AG09319 (cell line): ENCODE measurements at places on chromosomes 7 and 10.
A peak's percentile ranks its signal among the peaks of the same experiment; 100 is the strongest.

DNA sequence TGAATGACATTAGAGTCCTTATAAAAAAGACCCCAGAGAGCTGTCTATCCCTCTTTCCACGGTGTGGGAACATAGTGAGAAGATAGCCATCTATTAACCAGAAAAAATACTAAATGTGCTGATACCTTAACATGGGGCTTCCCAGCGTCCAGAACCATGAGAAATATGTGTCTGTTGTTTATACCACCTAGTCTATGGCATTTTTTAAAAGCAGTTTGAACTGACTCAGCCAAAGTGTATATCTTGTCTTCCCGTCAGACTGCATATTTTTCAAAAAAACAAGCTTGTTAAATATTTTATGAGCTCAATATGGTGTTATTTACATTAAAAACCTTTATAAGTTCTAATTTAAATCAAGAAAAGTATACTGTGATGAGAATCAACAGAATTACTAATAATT, 255.3 kb downstream of the HGF start:
- DNase-seq: no peak

GRCh38 chr7:27576360-27576944, 86.2 kb downstream of the HIBADH start:
- no peak for DNase-seq

GRCh38 chr10:72697716-72698115, 5.8 kb downstream of the MCU start:
- DNase-seq: no peak

DNA sequence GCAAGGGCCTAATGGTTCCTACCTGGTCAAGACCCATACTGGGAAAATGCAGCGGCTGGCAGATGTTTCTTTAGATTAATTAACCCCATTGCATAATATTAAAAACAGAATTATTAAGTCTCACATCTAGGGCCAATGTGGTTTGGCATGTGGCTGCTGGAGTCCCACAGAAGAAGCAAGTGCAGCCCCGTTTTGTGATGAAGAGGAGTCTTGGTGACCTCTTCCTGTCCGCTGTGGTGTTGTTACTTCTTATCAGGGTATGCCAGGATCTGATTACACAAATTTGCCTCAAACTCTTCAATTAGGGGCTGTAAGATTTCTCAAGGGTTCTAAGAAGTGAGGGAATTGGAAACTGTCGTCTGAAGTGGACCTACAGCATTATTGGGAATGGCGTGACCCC, 240.3 kb downstream of the SEC23IP start:
- DNase-seq: no peak

DNA sequence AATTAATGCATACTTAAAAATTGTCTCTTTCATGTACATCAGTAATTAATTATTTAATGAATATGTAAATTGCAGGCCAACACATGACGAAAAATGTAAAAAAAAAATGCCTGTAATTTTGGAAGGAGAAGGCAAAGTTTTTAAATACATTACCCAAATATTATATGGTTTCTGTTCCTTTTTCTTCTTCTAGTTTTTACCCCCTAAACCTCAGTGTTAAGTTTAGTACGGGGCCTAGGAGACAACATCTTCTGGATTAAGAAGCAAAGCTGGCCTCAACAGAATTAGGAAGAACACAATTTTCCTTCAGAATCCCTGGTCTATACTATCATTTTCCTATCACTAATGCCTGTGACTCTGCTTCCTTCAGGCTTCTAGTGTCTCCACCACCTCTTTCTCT, 459.3 kb upstream of the NRP1 start:
- no peak for DNase-seq

GRCh38 chr7:44415047-44415446, 75.4 kb downstream of the NUDCD3 start:
- no peak for DNase-seq

DNA sequence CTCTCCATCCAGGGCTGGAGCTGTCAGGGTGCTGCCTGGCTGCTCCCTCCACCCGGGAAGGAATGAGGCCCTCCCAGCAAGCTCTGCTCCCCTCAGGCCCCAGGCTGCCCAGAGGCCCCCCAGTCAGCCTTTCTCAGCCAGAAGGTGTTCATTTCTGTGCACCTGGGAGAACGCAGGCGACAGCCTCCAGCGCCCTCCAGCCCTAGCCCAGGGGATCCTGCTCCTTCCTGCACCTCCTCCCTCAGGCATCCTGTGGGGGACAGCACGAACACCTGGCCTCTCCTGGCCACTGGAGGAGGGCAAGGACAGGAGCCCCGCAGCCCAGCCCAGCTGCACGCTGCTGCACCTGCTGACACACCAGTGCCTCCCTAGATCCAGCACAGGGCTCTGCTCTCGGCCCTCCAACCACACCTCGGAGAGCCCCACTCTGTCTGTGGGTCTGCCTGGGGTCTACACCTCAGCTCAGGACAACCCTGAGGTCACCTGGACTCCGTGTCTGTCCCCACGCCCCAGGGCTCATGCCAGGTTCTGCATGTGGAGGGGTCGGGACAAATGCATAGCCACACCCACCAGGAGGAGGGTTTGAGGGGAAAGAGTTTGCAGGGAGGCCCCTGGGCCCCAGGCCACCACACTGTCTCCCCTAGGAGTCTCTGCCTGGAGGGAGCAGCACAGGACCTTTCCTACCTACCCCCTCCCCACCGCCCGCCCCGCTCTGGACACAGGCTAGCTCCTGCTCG, 7.4 kb upstream of the PWWP2B start:
- DNase-seq: no peak

- DNase-seq: no peak
These were observed 52.4 kb upstream of the PRKAR1B start for GRCh38 chr7:779480-779879.

DNA sequence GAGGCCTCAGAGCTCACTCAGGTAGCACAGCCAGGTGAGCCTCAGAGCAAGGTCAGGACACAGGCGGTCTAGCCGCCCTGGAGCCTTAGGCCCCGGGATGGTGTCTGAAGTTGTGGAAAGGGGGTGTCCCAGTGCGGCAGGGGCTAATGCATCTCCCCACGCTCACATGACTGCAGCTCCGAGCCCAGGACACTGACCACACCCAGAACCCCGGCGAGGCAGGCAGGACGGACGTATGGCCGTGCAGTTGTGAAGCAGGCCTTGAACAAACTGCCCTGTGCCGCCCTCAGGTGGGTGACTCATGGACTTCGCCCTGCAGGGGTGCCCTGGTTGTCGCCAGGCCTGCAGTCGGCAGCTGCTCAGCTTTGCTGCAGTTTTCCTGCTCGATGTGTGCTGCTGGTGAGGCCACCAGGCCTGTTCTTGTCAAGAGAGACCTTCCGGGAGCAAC, 5.0 kb upstream of the PRKAR1B start:
- no peak for DNase-seq

DNA sequence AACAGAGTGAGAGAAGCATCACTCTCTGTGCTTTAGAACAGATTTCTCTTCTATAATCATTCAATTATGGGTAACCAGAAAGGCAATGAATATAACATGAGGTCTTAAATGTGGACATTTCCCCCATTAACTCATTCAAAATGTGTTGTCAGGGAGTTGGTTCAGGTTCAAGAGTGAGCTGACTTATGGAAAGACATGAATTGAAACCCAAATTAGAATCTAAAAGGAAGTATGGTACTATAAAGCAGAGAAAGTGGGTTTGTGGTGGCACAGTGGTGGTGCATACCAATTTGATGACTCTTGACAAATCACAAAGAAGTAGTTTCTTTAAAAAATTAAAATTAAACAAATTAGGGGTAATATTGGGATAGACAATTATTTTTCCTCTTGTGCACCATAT, 114.6 kb upstream of the MEOX2 start:
- no peak for DNase-seq

- no peak for DNase-seq
These were observed 37.3 kb upstream of the SEMA3D start for GRCh38 chr7:85224171-85224570.

DNA sequence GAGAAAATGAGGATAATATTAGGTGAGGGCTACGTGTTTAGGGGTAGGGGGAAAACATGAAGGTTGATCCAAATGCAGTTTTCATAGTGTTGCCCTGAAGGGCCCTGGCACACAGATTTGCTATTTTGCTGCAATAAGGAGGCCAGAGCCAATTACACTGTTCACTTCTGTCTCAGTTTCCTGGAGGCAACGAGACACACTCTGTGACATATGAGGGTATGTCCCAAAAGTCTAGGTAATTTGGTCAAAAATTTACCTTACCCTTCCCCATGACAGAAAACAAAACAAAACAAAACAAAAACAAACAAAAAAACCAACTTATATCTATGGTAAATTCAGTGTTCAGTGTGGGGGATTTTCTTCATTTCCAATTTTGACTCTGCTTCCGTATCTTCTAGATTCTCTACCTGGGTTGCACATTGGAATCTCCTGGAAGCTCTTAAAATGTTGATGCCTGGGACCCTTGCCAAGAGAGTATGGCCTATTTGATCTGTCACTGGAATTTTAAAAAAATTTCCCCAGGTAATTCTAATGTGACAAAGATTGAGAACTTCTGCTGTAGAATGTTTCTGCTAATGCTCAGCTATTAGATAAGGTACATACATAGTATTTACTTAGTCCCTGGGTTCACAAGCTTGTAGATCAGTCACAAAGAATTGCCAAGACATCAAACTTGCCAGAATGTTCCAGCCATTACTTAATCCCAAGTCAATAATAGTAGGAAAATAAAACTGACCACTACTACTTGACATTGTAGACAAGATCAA, 139.5 kb downstream of the SEMA3E start:
- DNase-seq: no peak

- no peak for DNase-seq
These were observed 106.4 kb upstream of the ARMC3 start for GRCh38 chr10:22821501-22821900.

DNA sequence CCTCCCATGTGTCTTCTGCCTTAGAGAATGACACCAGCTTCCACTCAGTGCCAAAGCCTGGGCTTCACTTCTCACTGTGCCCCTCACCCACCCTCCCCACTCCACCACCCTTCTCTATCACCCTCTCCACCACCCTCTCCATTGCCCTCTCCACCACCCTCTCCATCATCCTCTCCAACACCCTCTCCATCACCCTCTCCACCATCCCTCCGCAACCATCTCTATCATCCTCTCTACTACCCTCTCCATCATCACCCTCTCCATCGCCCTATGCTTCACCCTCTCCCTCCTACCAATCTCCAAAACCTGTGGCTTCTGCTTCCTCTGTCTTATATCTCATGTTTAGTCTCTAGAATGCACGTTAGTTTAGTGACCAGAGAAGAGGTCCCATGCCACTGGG, 91.0 kb upstream of the TMEM72 start:
- no peak for DNase-seq

DNA sequence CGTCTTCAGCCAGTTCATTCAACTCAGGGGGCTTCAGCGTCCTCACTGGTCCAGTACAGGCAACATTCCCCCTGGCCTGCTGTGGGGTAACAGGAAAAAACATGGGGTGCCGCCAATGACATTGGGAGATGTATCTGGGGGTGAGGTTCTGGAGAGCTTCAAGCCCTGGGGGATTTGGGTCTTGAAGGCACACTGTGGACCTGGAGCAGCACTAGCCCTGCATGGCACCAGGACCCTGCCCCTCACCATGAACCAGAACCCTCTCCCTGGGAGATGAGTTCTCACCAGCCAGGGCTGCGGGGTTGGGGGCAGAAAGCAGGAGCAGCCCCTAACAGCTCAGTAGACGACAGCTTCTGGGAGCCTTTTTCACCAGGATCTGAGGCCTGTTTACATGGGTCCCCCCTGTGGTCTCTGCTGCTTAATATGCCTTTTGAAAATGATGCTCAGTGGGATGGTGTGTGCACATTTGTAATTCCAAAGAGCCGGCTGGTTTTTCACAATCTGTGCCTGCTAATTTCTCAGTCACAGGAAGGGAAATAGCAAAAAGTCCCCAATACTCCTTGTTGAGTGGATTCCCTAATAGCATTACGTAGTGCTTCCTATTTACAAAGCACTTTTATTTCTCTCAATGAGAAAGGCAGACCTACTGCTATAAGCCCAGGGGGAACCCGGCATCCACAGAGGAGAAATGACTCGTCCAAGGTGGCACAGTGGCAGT, 509.5 kb downstream of the RPS24 start:
- DNase-seq: no peak

- DNase-seq: peak; percentile 82
These were observed 89.0 kb downstream of the JMJD1C start for GRCh38 chr10:63376560-63377304.

DNA sequence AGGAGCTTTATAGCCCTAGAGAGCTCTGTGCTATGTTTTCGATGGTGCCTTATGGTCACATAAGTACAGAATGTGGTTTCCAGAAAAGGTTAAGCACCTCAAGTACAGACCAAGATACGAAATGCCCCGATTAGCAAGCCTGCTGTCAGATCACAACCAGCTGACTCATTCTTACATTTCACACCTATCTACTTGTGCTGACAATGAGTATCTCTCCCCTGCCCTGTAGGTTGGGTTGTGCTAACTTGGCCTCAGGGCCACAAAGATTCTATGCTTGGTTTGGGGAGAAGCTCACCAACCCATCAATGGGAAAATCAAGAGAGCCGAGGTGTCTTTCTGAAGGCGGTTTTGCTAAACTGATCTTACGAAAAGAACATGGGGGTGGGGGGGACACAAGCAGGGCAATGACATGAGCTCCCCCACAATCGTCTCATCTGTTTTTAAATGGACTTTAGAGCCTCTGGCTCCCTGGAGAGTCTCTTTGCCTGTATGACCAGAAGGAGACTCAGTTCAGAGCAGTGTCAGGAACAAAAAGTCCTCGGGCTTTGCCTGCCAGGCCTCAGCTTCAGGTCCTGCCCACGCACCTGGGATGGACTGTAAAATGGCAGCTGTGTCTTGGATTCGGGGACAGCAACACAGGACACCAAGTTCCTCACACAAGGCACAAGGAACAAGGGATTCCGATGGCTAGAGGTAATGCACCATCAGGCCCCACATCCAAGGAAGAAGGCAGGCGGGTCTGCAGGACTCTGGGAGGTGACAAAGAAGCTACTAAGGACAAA, 55.1 kb downstream of the FAM53B start:
- DNase-seq: no peak

GRCh38 chr10:74738542-74738941, 87.9 kb upstream of the KAT6B start:
- no peak for DNase-seq

GRCh38 chr7:53740971-53741370, 705.5 kb downstream of the POM121L12 start:
- no peak for DNase-seq

GRCh38 chr7:3569643-3570042, 268.6 kb downstream of the SDK1 start:
- no peak for DNase-seq

- DNase-seq: no peak
These were observed 182.4 kb upstream of the FRMD4A start for GRCh38 chr10:14513123-14513522.

- no peak for DNase-seq
These were observed 150.4 kb upstream of the FEZF1 start for GRCh38 chr7:122454776-122455507.

DNA sequence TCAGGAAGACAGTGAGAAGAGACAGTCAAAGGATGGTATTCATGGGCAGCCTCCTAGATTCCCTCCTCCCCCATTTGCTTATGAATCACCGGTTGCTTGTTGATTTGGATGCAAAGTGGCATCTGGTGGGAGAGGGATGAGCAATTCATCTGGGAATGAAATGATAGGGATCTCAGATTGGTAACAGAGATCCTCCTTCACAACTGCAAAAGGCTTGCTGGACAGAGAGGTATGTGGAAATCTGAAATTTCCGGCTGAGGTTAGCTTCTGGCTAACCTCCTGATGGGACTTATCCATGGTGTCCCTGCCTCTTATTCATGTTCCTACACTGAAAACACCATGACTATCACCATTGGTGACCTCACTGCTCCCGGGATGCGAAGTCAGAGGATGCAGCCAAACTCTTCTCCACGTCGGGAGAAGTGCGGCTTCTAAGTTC, 48.4 kb upstream of the PODXL start:
- peak; percentile 40 for DNase-seq

GRCh38 chr7:132410385-132410784, 165.9 kb downstream of the PLXNA4 start:
- DNase-seq: no peak

GRCh38 chr7:155585951-155586350, 39.6 kb upstream of the CNPY1 start:
- DNase-seq: no peak
